ENCODE measurements at places on chromosomes 12 and 14. TPM values are rescaled to one million over a fixed set of nuclear protein-coding genes. Genes with fewer than 3 reads are reported as not detected.

Gene ST8SIA1
- 2.2 TPM for total RNA-seq

Gene LMNTD1
- 0.63 TPM for total RNA-seq

Gene CLEC7A
- total RNA-seq, result not detected

Gene EFS
- total RNA-seq, result 15.0 TPM

Gene WDR89
- total RNA-seq, result 10.6 TPM

Gene CPSF6
- total RNA-seq, result 20.8 TPM

Gene CCDC197
- not detected for total RNA-seq

Gene PPP1CC
- 70.4 TPM for total RNA-seq

Gene KLRD1
- total RNA-seq, result 0.50 TPM

Gene KSR2
- total RNA-seq, result under 0.01 TPM

Gene SYCP3
- 0.33 TPM for total RNA-seq

Gene GUCY2C
- total RNA-seq, result not detected

Gene POTEG
- not detected for total RNA-seq

Gene GALNT6
- 11.6 TPM for total RNA-seq

Gene LPAR5
- total RNA-seq, result not detected

Gene PRPH
- total RNA-seq, result 0.33 TPM

Gene PLEKHG7
- not detected for total RNA-seq

Gene KRT85
- total RNA-seq, result not detected

Gene MANSC4
- not detected for total RNA-seq

Gene ASCL1
- total RNA-seq, result not detected

Gene MIP
- 0.13 TPM for total RNA-seq

Gene RASSF9
- 3.9 TPM for total RNA-seq

Gene VRTN
- total RNA-seq, result not detected

Gene TMEM229B
- total RNA-seq, result 2.5 TPM

Gene OR10G3
- not detected for total RNA-seq

Gene AKAP5
- 0.20 TPM for total RNA-seq

Gene FBXL14
- total RNA-seq, result 21.1 TPM

Gene ADAM20
- 2.4 TPM for total RNA-seq

Gene DPPA3
- not detected for total RNA-seq

Gene KLC1
- total RNA-seq, result 184 TPM

Gene EML5
- total RNA-seq, result 0.13 TPM

Gene EPYC
- total RNA-seq, result not detected

Gene PARP11
- 6.4 TPM for total RNA-seq

Gene C12orf56
- 0.40 TPM for total RNA-seq

Gene TPH2
- not detected for total RNA-seq

Gene GALNT9
- total RNA-seq, result 0.86 TPM

Gene FLVCR2
- total RNA-seq, result 0.69 TPM

Measured in smooth muscle cell of the pulmonary artery (primary cell).